GM03348 (cell line): ENCODE measurements at places on chromosomes 12 and 14.

DNA sequence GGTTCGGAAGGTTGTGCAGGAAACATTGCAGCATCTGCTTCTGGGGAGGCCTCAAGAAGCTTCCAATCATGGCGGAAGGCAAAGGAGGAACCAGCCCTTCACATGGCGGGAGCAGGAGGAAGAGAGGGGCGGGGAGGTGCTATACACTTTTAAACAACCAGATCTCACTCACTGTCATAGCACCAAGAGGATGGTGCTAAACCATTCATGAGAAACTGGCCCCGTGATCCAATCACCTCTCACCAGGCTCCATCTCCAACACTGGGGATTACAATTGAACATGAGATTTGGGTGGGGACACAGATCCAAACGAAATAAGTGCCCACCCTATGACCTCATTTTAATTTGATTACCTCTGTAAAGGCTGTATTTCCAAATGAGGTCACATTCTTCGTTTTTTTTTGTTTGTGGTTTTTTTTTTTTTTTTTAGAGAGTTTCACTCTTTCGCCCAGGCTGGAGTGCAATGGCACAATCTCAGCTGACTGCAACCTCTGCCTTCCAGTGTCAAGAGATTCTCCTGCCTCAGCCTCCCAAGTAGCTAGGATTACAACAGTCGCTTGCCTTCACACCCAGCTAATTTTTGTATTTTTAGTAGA is 11.4 kb upstream of the ORAI1 start:
- DNase-seq = no peak

DNA sequence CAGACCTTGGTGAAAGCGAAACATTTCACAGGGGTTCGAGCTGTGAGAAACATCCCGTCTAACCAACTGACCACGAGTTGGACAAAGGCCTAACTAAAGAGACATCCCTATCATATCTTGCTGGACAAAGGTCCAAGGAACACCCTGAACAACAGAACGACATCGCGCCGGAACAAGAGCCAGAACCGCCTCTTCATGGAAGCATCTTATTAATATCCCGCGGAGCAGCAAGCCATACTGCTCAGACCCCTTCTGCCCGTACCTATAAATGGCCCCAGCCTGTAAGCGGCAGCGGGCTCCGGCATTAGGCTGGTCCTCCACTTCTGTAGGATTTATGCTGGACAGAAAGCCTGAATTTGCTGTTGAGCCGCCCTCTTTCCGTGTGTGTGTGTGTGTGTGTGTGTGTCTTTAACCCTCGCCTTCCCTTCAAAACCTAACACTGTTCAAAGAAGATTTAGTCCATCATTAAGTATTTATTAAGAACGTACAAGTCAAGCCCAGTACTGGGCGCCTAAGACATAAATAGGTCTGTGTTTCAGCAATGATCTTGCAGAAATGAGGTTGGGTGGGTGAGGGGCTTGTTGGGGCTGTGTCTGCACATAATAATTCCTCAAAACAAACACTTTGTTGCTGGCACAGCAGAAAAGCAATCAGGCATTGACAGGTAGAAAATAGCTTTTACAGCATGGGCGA is 1.9 kb downstream of the SLC6A15 start:
- peak; percentile 5 for DNase-seq

DNA sequence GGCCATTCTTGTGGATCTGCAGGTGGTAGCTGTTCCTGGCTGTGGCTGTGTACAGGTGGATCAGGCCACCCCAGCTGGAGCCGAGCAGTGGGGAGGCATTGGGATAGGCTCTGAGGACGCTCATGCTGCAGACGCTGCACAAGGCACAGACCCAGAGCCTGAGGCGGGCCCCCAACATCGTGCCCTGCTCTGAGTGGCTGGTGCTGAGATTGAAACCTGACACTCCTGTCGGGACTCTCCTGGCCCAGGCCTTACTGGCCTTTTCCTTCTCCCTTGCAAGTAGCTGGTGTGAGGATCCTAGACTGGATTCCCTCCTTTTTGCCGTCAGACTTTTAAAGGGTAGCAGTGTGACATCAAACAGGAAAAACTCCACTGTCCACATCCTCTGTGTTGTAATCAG is at the start of gene FGF23:
FGF23 (minus strand) TSS at position 308 of the 400 bp plus-strand sequence; CDS start at position 178, 130 bp downstream.
- DNase-seq = peak; percentile 24

DNA sequence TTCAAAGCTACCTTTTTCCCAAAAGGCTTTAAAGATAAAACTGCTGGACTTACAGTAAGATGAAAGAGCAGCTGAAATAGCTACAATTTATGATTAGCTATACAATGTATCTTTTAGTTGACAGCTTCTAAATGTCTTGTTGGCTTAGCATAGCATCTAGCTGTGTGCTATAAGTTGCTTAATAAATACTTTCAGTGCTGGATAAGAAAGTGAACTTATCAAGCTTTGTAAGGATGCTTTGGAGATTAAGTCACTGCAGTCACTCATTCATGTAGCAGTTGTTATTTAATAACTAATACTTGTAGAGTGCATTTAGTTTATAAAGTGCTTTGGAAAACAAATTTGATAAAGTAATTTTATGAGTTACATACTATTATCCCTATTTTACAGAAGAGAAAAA is 14.6 kb downstream of the CFAP54 start:
- no peak for DNase-seq

GRCh38 chr14:94088516-94088915 is 7.4 kb downstream of the IFI27L1 start:
- DNase-seq = no peak

DNA sequence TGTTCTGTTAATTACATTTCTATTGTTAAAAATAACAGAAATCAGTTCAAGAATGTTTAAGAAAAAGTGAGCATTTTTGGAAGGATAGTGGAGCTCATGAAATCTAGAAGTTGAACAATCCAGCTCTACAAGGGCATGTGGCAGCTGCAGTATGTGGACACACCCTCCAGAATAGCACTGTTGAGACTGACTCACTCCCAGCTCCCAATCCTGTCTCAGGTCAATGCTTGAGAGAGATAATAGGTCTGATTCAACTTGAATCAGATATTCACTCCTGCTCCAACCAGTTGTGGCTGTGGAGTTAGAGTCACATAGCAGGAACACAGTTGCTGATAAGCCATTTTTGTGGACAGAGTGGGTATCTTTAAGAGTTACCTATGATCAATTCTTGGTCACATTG is 113.0 kb upstream of the NTF3 start:
- peak; percentile 74 for DNase-seq

- peak; percentile 30 for DNase-seq
Observed at GRCh38 chr12:130764475-130765185, 48.5 kb upstream of the RIMBP2 start.

GRCh38 chr12:57031138-57031725 is 14.9 kb upstream of the TAC3 start:
- DNase-seq = no peak

DNA sequence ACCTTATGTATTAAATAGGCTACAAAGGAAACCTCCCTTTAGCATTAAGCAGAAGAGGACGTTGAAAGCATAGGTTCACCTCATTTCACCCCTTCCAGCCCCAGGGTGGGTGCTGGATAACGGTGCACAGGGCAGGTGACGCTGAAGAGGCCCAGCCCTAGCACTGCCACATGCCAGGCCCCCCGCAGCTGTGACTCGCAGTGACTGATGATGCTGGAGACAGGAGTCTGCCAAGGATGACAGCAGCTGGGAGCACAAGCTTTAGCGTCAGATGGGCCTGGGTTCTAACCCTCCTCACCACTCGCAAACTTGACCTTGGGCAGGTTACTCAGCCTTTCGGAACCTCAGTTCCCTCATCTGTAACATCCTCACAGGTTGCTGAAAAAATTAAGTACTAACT is 76.7 kb downstream of the TBK1 start:
- DNase-seq = no peak

DNA sequence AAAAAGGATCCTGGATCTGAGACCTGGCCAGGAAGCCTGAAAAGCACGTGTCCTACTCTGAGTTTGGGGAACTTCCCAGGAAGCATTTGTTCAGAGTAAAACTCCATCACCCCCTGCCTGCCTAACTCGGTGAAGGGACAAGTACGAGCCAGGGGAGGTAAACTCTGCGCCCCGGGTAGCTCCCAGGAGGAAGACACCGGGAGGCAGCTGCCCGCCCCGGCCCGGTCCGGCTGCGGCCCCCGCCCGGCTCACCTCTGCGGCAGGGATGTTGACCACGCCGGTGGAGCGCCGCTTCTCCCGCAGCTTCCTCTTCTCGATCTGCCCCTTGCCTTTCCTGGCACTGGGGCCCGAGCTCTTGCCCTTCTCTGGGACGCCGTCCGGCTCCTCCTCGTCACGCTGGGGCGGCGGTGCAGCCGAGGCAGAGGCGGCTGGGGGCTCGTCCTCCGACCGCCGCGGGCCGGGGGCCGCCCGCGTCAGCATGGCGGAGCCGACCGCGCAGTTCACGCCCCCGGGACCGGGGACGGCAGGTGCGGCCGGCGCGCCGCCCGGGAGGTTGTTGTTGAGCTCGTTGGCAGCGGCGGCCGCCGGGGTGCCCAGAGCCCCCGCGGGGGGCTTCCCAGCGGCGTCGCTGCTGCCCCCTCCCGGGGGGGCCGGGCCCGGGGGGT is 1.2 kb downstream of the PAWR start:
- peak; percentile 37 for DNase-seq

- no peak for DNase-seq
Observed at GRCh38 chr14:101557811-101558738, 3.2 kb upstream of the DIO3 start.
